IMR-90 (cell line): ENCODE measurements at places on chromosomes 4 and X.

DNA sequence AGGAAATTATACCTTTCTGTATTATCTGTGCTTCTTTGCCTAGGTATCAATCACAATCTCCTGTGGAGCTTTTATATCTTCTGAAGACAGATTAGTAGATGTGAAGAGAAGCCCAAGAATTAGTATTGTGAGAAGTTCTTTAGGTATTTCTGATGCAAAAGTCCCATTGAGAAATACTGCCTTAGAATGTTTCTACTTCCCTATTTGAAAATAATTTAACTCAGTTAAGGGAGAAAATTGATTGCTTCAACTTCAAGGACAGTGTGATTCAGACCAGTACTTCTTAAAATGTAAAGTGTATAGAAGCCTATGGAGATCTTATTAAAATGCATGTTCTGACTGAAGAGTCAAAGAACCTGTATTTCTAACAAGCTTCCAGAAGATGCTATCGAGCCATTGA is 9.0 kb downstream of the EIF1AX start:
- no peak for DNase-seq

- DNase-seq = peak; percentile 91
Observed at GRCh38 chrX:51568586-51568985, 50.1 kb downstream of the CENPVL3 start.

DNA sequence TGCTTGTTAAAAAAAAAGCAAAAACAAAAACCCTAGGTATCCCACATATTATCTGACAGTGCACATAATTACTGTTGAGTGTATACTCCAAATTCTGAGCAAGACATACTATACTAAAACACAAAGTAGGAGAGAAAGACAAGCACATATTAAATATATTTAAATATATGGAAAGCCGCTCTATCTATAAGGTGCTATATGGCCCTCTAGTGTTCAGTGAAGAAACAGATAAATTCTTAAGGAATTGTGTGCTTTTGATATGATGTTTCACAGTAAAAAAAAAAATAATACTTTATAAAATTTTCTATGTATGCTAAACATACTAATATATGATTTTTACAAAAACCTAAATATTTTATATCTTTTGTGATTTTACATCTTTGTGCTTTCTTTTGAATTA is 137.8 kb downstream of the FBXW7 start:
- DNase-seq = peak; percentile 29

DNA sequence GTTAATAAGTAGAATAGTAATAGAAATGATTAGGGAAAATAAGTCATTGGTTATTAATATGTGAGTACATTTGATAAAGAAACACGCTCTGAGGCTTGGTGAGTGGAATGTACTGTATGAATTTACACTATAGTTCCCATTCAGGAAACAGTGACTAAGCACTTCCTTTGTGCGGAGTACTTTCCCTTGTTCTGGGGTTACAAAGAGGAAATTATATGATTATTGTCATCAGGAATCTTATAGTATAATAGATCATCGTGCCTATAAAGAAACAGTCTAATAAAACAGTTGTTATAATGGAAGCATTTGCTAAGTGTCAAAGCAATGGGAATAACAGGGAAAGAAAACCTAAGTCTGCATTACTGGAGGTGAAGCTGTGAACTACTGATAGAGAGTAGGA is 138.0 kb downstream of the RPA4 start:
- peak; percentile 49 for DNase-seq

- peak; percentile 16 for DNase-seq
Observed at GRCh38 chr4:155759372-155760252, 791 bp downstream of the GUCY1B1 start.

DNA sequence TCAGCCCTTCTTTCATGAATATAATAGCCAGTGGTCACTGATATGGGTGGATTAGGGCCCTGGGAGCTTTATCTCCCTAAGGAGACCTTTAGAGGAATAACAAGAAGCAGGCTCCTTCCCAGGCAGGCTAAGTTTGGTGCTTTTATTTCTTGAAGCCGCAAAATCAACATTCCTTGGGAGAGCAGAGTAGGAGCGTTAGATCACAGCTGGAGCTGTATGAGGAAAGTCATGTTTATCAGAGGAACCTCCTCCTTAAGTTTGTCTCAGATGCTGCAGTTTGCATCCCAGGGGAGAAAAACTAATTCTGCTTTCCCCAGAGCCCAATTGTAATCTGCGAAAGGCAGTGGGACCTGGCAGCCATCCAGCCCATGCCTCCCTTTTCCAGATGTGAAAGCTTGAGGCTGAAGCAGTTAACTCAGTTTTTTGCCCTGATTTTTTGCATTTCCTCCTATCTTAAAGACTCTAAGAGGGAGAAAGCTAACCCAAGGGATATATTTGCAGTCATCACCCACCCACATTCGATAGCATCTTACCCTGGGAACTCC is 186.0 kb upstream of the FRMPD4 start:
- peak; percentile 25 for DNase-seq

DNA sequence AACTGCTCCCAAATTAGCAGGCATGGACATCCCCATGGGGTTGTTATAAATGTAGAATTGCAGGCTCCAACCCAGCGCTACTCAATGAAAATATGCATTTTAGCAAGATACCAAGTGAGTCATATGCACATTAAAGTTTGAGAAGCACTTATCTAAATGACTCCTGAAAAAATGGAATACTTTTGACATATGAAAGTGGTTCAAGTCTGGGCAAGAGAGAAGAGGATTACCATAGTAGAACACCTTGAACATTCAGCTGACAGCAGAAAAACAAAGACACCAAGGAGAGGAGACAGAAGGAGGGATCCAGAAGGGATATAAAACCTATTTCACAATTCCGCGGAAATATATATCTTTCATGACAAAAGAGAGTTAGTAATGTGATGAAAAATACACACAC is 63.2 kb upstream of the CT83 start:
- no peak for DNase-seq

DNA sequence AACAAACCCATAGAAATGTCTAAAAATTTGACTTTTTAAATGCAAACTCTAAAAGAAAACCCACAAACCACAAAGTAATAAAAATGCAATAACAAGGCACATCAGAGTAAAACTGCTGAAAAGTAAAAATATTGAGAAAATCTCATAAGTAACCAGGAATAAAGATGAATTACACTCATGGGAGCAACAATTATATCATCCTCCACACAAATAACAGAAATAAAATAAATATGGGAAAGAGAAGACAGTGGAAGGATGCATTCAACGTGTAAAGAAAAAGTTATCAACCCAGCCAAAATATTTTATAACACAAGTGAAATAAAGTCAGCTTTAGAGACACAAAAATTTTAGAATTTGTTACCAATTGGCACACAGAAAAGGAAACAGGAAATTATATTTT is 1420.2 kb downstream of the PCDH18 start:
- DNase-seq = no peak

- DNase-seq = no peak
Observed at GRCh38 chr4:181331214-181331613, 912.0 kb upstream of the TENM3 start.

GRCh38 chr4:40601641-40602040 is 28.0 kb downstream of the RBM47 start:
- DNase-seq = no peak

DNA sequence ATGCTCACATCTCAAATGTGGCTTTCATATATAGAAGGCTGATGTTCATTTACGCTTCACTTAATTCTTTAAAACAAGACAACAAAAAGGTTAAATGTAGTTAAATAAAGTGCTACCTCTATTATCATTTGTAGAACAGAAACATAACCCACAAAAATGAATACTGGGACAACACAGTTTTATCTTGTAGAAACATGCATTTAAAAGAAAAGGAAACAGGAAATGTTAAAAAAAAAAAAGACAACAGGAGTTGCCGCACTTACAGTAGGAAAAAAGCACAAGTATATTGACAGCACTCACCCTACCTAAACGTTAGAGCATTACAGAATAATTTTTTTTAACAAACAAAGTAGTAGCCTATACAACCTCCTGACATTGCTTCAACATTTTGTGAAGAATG is 4.8 kb downstream of the THOC2 start:
- no peak for DNase-seq

DNA sequence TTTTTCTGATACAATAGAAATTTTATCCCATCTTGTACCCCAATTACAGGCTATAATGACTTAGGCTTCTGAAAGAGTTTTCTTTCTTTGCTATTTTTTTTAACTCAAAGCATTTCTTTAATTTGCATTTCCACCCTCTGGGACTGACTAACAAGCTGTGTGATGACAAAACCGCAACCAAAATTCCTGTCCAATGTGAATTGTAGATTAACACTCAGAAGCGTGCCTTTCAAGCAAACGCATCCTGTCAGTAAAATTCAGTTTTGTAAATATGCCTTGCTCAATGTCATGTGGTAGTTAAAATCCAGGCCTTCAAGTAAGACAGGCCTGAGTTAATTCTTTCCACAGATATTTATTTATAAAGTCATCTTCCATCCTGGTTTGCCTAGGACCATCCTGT is 50.3 kb downstream of the STK32B start:
- DNase-seq = no peak

- no peak for DNase-seq
Observed at GRCh38 chr4:25624616-25625015, 31.0 kb upstream of the SLC34A2 start.

DNA sequence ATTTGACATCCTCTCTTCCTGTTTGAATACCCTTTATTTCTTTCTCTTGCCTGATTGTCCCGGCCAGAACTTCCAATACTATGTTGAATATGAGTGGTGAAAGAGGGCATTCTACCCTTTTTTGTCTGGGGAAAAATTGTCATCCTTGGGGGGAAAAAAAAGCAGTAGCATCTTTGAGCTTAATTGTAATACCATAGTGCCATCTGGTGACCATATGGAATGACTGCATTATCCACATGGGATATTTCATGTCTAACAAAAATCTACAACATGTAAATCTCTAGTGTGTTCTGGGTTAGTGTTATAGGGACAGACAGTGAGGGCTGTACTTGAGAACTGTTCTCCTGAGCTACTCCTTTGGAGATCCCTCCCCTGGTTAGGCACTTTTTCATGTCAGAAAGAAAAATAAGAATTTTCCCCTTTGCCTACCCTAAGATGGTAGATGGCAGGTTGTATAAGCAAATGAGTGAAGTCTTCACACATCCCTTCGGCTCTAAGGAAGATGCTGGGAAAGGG is 26.0 kb downstream of the CAPN6 start:
- peak; percentile 14 for DNase-seq

- no peak for DNase-seq
Observed at GRCh38 chr4:40843696-40844095, 93.9 kb downstream of the NSUN7 start.

DNA sequence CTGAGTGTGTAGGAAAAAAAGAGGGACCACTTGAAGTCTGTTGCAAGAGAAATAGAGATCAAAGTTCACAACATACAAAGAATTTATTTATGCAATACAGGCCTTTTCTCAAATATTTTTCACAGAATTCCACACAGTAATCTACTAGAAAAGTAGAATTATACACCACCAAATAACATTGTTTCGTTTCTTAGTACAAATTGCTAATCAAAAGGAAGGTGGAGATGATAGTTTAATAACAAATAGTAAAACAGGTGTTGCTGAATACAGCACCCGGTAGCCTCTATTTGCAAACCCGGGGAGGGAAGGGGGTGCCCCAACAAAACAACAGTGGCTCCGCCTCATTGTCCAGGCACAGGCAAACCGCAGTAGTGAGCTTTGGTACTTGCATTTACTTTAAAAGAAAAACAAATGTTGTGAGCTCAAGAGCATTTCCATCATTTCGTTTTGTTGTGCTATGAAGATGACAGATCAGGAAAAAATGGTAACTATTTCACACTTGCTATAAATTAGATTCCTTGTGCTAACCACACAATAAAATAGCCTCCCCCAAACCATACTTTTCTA is 186.4 kb downstream of the DCLK2 start:
- DNase-seq = no peak

GRCh38 chrX:103774070-103774642 is 2.5 kb upstream of the PLP1 start:
- DNase-seq = peak; percentile 52

DNA sequence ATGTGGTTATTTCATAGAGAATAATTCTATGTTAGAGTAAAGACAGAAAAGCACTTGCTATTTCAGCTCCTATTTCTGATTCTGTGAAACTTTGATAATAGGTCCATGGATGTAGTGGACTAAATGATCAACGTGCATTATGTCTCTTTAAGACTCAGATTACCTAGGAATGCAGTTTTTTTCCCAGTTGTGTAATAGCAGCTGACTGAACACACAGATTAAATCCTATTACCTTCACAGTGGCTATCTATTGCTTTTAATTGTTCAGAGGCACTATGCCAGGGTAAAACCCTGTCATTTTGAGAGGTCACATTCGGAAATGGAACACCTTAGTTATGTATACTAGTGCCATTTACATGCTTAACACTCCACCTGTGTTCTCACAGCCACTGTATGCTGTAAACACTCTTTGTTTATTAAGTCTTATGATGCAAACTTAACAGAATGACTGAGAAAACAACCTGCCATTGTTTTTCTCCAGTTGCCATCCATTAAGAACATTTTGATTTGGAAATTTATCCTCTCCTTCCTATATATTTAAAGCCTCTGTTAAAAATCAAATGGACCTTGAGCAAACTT is 70.5 kb downstream of the HPGD start:
- DNase-seq = no peak

DNA sequence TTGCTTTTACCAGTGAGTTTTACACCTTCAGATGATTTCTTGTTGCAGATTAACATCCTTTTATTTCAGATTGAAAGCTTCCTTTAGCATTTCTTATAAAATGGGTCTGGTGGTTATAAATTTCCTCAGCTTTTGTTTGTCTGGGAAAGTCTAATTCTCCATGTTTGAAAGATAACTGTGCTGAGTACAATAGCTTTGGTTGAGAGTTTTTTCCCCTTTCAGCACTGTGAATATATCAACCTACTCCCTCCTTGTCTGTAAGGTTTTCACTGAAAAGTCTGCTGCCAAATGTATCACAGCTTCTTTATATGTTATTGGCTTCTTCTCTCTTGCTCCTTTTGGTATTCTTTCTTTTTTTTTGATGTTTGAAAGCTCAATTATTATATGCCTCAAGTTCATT is 53.5 kb upstream of the ACTRT1 start:
- no peak for DNase-seq

DNA sequence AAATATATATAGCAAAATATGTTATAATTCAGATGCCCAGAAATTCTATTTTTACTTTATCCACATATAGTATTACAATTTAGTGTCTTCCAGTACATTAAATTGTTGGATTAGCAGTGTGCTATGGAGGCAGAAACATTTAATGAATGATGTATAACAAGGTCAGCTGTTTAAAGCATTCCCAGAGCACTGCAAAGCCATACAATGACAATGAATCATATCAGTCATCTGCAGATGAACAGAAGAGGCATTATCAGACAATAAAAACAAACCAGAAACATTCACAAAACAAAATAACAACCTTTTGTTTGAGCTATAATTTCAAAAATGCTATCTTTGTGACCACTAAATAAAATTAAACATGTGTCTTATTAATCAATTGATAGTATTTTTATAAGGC is 524.2 kb downstream of the FAT4 start:
- DNase-seq = peak; percentile 13
